ENCODE measurements at places on chromosomes 4 and X.

GRCh38 chr4:19531906-19532848 is 719.5 kb upstream of the SLIT2 start:
- H3K36me3 ChIP-seq, result no peaks in the 10 kb centered on the region
- H3K27me3 ChIP-seq, result no peaks in the 10 kb centered on the region
- H3K27ac ChIP-seq, result no peak overlapping the region
- H3K4me1 ChIP-seq, result no peaks in the 10 kb centered on the region

DNA sequence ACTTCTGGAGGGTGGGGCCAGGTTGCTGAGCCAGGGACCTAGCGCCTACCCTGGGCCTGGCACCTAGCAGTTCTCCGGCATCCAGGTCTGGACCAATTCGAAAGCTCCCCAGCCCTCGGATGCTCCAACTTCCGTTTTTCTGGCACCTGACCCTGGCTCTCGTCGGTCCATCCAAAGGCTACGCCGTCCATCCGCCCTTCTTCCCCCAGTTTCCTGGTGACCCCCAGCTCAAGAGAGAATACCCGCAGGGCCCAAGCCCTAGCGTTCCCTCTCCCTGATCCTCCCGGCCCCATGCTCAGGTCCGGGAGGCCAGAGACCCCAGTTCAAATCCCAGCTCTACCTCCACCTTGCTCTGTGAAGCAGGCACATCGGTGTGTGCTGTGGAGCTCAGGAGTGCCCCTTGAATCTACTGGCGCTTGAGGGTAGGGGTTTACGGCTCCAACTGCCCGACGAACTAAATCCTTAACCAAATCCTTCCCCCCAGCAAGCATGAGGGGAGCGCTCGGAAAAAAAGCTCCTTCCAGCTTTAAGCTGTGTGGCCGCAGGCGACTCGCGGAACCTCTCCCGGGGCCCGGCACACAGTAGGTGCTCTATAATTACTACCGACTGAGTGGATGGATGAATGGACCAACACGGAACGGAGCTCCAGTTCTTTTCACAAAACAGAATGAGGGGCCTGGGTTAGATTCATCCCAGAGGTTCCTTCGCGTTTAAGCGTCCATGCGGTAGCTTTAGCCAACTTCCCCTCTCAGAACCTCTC is 1.1 kb downstream of the CRMP1 start:
- H3K27ac ChIP-seq, result no peak overlapping the region
- H3K36me3 ChIP-seq, result no peaks in the 10 kb centered on the region
- peaks cover 8% of the 10 kb centered on the region for H3K27me3 ChIP-seq
- no peak overlapping the region for H3K4me3 ChIP-seq
- no peak for DNase-seq
- H3K4me1 ChIP-seq, result no peaks in the 10 kb centered on the region

DNA sequence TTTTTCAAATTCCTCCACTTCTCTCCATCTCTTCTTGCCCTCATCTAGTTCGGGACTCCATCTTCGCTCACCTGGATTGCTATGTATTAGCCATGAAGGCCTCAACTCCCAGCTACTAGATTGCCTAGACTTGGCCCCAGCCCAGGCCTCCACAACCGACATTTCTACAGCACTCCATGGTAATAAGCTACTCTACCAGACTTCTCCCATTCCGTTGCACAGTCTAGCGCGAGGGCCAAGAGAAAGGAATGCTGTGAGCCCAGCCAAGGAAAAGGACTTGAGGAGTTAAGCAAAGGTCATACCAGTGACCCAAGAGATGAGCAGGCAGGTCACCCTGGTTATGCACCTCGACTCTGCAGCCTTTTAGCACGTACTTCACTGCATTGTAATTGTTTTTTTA is 75.6 kb downstream of the SOWAHB start:
- H3K4me3 ChIP-seq, result no peak overlapping the region
- H3K4me1 ChIP-seq, result no peaks in the 10 kb centered on the region
- H3K27me3 ChIP-seq, result peaks cover 14% of the 10 kb centered on the region
- H3K27ac ChIP-seq, result no peak overlapping the region

DNA sequence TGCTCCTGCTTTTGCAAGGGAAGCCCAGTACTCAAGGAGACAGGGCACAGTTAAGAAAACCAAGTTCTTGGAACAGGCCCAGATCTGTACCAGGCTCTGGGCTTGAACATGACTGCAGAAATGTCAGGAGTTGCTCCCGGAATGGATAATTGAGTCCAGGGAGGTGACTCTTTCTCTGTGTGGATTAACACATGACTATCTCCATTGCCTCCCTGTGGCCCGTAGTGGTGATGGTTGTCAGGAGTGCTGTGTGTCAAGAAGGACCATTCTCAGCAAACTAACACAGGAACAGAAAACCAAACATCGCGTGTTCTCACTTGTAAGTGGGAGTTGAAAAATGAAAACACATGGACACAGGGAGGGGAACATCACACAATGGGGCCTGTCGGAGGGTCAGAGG is 39.9 kb downstream of the CCKAR start:
- H3K27me3 ChIP-seq, result peaks cover 6% of the 10 kb centered on the region
- DNase-seq, result no peak
- H3K4me1 ChIP-seq, result no peaks in the 10 kb centered on the region

DNA sequence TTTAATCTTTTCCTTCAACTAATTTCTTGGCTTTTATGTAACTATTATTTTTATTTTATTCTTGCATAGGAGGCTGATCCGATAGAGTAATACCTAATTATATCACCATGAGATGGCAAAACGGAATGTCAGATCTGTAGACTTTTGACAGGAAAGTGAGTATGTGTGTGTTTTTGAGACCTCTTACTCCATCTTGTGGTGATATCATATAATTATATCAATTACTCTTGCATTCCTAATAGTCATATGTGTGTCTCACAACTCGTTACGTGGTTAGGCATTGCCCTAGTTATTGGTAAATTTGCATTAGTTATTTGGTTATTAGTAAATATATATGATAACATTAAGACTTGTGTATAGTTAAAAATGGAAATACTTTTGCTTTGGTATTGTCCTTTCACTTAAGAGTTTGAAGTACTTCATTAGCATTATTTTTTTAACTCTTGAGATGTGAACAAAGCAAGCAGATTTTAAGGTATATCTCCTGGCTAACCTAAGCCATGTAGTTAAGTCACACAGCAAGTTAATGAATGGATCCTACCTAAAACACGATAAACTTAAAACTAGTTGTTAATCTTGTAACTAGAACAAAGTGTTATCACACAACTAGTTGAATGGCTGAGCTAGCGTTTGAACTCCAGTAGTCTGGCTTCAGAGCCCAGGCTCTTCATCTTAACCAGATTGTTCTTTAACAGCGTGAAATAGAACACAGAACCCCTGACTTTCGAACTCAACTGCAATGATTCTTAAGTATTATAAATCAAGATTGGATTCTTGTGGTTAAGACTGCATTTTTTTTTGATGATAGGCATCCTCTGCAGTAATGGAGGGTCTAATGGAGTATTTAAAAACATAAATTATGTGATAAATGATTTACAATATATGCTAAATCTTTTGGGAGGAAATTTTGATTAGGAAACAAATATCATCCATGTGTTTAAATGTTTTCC is 67.1 kb downstream of the PGRMC2 start:
- DNase-seq, result no peak
- H3K27ac ChIP-seq, result no peak overlapping the region
- no peak overlapping the region for H3K4me3 ChIP-seq

- DNase-seq, result no peak
- no peaks in the 10 kb centered on the region for H3K4me1 ChIP-seq
- H3K27ac ChIP-seq, result no peak overlapping the region
- H3K36me3 ChIP-seq, result no peaks in the 10 kb centered on the region
- H3K27me3 ChIP-seq, result no peaks in the 10 kb centered on the region
- no peak overlapping the region for H3K4me3 ChIP-seq
These were observed 96.5 kb downstream of the SYTL5 start for GRCh38 chrX:38102875-38103274.
